ENCODE measurements at places on chromosomes 1 and 21. TPM values are rescaled to one million over a fixed set of nuclear protein-coding genes. Genes with fewer than 3 reads are reported as not detected.

- DNase-seq, result no peak
Measured at GRCh38 chr1:7018826-7019225, 233.6 kb downstream of the CAMTA1 start.

DNA sequence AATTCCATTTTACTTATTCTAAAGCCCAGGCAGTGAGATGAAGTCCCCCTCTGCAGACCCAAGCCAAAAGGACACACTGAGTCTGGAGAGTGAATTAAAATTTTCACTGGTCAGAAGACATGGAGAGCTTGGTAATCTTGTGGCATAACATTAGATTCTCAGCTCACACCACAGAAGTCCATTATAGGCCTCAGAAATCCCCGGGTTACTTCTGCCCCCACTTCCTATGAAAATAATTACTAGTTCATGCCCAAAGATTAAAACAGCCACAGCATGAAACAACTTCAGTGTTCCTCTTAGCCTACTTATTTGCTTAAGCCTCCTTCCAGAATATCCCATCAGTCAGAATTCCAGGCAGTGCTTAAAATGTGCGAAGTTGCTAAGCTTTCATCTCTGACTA lies 123.3 kb downstream of the ZC3H11B start:
- no peak for DNase-seq

- DNase-seq, result no peak
Measured at GRCh38 chr1:8764293-8764937, 53.0 kb downstream of the RERE start.

Gene ELAPOR1
- total RNA-seq, result 5.7 TPM

DNA sequence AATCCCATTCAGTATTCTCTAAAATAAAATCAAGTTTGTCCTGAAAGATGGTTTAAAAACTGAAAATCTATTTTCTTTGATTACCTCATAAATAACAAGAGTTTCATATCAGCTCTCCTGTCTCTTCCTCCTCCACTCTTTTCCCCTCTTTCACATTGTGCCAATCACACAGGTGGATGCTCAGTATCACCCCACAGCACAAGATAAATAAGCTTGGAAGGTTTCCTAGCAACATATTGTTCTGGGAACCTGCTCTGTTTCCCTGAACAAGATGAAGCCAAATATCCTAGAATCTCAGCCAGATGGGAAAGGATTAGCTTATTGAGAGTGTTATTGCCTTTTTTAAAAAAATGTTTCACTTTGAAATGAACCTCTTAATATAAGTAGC lies 45.7 kb upstream of the CACYBP start:
- no peak for DNase-seq

DNA sequence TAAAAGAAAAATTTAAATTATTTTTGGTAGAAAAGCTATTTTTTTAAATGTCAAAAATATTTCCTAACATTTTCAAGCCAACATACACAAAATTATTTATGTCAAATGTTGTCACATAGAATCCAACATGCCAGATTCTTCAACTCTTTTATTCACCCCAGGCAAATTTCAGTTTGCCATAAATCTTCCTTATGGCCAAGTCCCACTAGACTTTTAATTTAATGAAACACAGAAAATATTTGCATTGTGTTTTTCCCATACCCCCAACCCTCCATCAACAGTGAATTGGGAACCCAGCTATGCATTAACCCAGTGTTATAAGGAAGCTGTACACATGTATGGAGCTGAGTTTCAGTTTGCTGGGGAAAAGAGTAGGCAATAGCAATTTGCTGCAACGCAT lies 41.4 kb downstream of the DUSP10 start:
- DNase-seq, result no peak

- DNase-seq, result no peak
Measured at GRCh38 chr1:21164266-21164665, 12.4 kb downstream of the EIF4G3 start.

GRCh38 chr21:34085129-34085528 lies 11.8 kb downstream of the MRPS6 start:
- DNase-seq, result no peak

Gene ATAD3C
- total RNA-seq, result 1.1 TPM

Gene TTC34
- 0.80 TPM for total RNA-seq

Gene S100A7A
- not detected for total RNA-seq

DNA sequence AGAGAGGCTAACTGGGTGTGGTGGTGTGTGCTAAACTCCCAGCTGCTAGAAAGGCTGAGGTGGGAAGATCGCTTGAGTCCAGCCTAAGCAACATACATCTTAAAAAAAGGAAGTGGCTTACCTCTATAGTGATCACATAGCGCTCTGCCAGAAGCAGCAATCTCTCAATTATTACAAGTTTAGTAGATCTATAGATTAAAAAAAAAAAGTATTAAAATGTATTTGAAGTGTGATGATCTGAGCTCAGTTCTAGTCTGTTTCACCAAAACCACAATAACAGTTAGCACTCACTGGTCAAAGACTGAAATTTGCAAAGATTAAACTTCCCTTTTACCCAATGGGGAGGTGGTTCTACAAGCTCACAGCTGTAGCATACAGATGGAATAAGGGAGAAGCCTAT lies 76.3 kb downstream of the USP24 start:
- DNase-seq, result no peak

GRCh38 chr1:209400351-209401220 lies 182.9 kb upstream of the CAMK1G start:
- no peak for DNase-seq

Gene GRHL3
- total RNA-seq, result not detected

Gene RUNX3
- 119 TPM for total RNA-seq

Measured in activated naive CD4-positive, alpha-beta T cell treated with anti-CD3 and anti-CD28 coated beads, Interleukin-2, amount 50 U/mL, for 72 hours (primary cell).